COR-L47 (cell line): ENCODE measurements at places on chromosomes 3 and 15.

DNA sequence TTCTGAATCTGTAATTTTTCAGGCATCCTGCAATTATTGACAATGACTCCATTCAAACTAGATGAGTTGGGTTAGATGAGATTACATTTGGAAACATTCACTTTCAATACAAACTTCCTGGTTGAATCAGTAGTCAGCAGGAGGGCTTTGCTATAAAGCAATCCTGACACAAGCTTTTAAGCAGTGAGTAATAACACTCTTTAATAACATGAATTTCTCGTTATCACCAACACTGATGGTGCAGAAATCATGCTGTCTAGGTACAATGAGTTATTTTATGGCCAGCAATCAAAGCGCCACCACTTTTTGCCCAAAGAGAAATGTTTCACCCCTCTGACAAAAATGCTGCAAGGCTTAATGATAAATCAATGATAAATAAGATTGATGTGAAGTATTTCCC lies 474.8 kb upstream of the CNTN4 start:
- DNase-seq, result no peak

DNA sequence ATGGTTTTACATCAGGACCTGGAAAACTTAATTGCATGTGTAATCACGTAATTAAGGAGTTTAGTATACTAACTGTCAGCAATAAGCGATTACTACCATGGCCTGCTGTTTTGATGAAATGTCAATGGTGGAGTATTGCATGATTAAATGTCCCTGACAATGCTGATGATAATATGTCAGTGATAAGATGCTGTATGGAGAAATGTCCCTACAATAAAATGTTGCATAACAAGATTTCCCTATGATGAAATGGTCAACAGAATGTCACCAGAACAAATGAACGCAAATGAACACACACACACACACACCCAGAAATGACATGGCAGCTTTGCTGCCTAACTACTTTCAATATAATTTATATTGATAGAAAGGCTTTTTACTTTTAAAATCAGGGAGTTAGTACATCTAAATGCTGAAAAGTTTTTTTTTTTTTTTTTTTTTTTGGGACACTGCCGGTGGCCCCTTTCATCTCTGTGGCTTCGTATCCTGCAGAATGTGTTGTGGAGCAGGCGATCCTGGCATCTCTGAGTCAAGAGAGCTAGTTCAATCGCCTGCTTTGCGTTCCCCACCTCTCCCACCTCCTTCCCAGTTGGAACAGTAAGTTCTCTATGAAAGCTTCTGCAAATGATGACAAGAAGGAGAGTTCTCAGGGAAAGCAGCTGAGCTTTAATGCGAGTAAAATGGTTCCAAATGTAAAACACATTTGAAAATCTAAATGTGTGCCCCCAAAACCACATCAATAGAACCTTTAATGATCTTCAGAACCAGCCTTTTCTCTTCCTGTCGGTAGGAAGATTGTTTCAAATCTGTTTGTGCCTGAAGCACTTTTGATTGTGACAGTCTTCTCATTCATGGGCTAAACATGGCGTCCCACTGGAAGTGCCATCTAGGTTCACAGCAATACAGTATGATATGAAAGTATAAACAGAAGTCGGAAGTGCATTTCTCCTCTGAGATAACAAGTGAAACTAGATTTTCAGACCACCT lies 170.1 kb upstream of the GBE1 start:
- no peak for DNase-seq

DNA sequence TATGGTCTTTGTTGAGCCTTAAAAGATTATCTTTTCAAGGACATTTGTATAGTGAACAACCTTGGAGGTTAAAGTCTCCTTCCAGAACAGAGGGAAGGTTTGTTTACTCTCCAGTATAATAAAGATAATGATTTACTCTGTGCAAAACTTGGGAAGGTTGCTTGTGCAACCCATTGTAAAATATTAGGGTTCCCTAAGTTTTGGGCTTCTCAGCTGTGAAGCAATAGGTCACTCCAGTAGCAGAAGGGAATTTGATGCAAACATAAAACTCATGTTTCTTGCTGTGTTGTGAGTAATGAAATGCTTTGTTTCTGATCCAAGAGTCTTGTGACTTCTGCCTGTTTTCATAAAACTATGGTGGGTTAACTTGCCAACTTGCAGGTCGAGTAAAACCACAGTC lies 177.5 kb downstream of the SUCNR1 start:
- DNase-seq, result no peak

- DNase-seq, result no peak
These were observed 67.4 kb downstream of the SNRPN start for GRCh38 chr15:25022233-25022632.

DNA sequence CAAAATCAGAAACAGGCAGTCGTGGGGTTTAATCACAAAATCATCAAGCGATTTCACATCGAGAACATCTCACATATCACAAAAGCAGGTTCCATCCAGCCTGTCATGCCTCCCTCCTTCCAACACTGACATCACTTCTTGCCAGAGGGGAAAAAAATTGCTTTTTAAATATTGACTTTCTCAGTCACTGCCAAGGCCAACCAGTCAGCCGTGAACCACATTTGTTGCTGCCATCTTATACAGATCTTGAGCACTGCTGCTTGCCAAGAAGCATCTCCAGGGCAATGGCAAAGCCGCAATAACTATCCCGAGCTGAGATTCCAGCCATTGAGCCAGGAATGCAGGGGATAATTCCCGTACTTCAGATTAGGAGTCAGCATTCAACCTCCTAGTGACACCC lies 174.6 kb downstream of the ANXA2 start:
- peak; percentile 71 for DNase-seq

DNA sequence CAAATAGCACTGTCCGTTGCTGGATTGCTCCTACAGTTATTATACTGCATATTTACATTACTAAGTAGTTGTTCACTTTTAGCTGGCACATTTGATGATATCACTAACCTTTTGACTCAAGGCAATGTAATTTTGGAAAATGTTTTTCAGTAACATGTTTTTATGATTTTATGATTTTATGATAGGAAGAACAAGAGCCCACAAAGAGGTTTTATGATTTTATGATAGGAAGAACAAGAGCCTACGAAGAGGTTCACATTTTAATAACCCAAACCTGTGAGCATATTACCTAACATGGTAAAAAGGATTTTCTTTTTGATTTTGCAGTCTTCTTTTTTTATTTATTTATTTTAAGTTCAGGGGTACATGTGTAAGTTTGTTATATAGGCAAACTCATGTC lies 172.3 kb upstream of the TPM1 start:
- no peak for DNase-seq

- peak; percentile 4 for DNase-seq
These were observed 5.7 kb upstream of the CAV3 start for GRCh38 chr3:8727605-8728512.

GRCh38 chr15:89371228-89372044 lies 36.8 kb upstream of the POLG start:
- no peak for DNase-seq

DNA sequence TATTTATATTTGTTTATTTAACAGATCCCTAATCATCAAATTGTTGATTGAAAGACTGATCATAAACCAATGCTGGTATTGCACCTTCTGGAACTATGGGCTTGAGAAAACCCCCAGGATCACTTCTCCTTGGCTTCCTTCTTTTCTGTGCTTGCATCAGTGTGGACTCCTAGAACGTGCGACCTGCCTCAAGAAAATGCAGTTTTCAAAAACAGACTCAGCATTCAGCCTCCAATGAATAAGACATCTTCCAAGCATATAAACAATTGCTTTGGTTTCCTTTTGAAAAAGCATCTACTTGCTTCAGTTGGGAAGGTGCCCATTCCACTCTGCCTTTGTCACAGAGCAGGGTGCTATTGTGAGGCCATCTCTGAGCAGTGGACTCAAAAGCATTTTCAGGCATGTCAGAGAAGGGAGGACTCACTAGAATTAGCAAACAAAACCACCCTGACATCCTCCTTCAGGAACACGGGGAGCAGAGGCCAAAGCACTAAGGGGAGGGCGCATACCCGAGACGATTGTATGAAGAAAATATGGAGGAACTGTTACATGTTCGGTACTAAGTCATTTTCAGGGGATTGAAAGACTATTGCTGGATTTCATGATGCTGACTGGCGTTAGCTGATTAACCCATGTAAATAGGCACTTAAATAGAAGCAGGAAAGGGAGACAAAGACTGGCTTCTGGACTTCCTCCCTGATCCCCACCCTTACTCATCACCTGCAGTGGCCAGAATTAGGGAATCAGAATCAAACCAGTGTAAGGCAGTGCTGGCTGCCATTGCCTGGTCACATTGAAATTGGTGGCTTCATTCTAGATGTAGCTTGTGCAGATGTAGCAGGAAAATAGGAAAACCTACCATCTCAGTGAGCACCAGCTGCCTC lies 14.7 kb downstream of the THBS1 start:
- no peak for DNase-seq

DNA sequence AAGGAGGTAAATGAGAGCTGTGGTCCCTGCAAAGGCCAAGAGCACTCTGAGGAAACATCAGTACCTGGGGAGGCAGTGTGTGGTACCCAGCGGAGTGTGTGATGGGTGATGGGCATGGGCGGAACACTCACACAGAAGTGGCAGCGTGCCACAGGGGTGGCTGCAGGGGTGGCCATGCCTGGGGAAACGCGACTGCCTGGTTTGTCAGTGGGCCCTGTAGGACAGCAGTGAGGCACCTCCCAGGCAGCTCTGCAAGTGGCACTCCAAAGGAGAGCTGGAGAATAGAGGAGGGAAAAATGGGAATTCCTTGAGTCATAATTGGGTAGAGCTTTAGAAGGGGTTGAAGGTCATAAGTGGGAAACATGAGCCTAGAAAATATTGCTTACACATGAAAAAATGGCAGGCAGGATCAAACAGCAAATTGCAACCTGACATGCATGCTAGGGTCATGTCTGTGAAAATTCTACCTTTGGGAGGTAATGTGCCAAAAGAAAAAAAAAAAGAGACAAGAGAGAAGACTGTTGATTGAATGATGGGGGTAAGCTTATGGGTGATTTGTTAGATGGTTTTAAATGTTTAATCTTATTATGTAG lies 138.4 kb downstream of the RPLP1 start:
- DNase-seq, result no peak

- no peak for DNase-seq
These were observed 66.9 kb downstream of the PRICKLE2 start for GRCh38 chr3:64158334-64158733.

- DNase-seq, result no peak
These were observed 496.3 kb downstream of the NLGN1 start for GRCh38 chr3:173893835-173894234.

- peak; percentile 15 for DNase-seq
These were observed 103.0 kb downstream of the P3H2 start for GRCh38 chr3:190017521-190018288.

DNA sequence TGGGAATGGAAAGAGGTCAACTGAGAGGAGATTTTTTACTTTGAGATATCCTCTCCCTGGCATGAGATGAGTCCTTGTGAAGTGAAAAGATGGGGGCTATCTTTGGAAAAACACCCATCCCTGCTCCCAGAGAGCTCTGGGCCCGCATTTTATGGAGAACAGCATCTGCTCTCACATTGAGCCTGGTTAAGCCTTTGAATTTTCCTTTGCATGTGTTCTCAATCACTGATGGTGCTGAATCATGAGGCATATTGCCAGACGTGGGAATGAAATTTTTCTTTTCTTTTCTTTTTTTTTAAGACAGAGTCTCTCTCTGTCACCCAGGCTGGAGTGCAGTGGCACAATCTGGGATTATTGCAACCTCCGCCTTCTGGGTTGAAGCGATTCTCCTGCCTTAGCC lies 24.4 kb downstream of the TMEM45A start:
- DNase-seq, result no peak

GRCh38 chr3:184448321-184449160 lies 68.7 kb downstream of the CHRD start:
- no peak for DNase-seq

GRCh38 chr3:119659606-119660291 lies 640 bp downstream of the POPDC2 start:
- DNase-seq, result no peak

GRCh38 chr3:133841196-133841595 lies 35.6 kb downstream of the SRPRB start:
- no peak for DNase-seq

DNA sequence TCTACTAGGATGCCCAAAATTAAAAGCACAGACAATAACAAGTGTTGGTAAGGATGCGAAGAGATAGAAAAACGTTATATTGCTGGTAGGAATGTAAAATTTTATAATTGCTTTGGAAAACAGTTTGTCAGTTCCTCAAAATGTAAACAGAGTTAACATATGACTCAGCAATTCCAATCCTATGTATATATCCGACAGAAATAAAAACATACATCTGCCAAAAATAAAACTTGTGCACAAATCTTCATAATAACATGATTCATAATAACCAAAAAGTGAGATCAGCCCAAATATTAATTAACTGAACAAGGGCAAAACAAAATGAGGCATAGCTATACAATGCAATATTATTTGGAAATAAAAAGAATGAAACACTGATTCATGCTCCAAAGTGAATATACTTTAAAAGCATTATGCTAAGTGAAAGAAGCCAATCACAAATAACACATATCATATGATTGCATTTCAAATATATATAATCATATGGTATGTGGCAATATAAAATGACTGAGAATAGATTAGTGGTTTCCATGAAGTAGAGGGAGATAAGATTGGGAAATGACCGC lies 609.3 kb downstream of the IGSF11 start:
- no peak for DNase-seq

DNA sequence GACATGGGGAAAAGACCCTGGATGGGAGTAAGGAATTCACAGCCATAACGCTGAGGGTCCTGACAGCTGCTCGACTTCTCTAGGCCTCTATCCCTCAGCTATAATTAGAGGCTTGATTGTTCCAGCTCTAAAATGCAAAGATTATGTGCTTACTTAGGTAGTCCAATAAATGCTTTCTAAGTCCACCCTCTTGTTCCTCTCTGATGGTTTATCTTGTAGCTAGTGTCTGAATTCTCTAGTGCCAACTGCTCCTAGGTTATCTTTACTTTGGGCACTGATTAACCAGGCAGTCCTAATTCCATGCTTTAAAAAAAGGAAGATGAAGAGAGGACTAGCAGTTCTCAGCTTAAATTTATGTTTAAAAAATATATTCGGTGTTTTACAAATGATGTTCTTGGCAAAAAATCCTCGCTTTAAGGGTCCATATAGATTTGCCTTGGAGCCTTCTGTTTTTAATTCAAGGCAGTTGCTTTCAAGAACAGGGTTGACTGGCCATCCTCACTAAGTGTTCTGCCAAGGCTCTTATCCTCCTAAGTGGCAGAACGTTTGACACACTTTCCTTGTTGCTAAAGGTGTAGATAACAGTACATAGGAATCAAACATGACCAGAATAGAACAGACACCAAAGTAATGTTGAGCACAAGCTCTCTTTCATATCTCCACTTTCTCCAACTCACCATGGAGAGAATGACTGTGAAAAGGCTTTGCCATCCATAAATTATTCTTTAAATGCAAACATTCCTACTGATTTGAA lies 60.6 kb downstream of the THRB start:
- no peak for DNase-seq

- no peak for DNase-seq
These were observed 125.3 kb downstream of the IGF1R start for GRCh38 chr15:98773616-98774015.

GRCh38 chr15:94924057-94924456 lies 692.7 kb downstream of the MCTP2 start:
- no peak for DNase-seq
